ENCODE measurements at places on chromosomes 3 and 15.

GRCh38 chr15:78047761-78048627 is 29.5 kb downstream of the TBC1D2B start:
- DNase-seq, result no peak

DNA sequence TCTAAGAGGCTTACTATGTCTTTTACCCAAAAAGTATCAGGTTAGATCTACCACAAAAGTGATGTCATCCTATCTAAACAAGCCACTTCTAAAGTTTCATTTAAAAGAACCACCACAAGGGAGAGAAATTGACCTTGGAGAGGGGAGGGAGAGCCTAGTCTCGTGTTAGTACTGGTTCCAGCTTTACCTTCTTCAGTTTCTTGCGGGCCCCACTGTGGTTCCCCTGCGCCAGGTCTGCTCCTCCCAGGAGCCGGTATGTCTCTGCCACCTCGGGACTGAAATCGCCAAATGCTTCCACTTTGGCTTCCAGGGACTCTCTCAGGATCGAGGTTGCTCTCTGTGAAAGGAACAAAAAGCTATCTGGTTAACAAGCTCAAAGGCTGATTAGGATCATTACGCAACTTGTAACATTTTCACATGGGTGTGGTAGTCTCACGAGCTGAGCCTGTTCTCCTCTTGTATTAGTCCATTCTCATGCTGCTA is 51.1 kb downstream of the SYNM start:
- no peak for DNase-seq

DNA sequence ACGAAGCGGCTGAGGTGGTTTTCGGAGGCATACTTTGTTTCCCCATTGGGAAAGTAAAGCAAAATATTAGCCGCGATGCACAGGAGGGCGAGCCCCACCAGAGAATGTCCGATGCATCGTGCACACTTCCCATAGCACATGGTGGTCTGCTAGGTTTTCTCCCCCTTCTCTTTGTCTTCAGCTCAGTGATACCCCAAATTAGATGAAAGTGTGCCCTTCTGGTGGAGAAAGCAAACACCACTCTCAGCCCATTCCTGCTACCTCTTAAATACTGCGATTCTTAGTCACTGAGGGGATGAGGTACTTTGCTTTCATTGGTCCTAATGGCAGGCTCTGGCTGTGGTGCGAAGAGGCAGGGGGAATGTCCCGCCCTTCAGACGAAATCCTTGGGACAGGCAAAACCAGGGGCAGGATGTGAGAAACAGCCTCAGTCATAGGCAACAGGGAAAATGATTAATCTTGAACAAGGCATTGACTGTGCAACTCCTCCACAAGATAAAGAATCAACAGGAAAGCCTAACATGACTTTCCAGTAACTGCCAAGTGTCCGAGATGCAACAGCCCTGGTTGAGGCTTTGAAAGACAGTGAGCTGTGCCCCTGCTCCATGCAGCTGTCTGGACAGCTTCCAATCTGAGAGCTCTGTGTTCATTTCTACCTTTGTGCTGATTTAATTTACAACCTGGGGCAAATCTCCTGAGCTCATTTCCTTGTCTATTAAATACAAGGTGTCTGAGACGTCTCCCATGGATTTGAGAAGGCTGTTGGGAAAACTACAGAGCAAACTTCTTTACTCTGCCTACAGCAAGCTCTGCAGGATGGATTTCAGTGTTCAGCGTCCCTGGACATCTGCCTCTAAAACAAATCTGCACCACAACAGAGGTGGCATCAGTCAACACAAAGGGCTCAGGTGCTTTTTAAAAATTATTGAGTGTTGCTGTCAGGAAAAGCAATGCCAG is at the start of gene TM4SF1:
Gene TM4SF1, minus strand, starts transcription at position 242 of the 957 bp plus-strand sequence. Its CDS starts 102 bp downstream, at position 140.
- DNase-seq, result no peak

DNA sequence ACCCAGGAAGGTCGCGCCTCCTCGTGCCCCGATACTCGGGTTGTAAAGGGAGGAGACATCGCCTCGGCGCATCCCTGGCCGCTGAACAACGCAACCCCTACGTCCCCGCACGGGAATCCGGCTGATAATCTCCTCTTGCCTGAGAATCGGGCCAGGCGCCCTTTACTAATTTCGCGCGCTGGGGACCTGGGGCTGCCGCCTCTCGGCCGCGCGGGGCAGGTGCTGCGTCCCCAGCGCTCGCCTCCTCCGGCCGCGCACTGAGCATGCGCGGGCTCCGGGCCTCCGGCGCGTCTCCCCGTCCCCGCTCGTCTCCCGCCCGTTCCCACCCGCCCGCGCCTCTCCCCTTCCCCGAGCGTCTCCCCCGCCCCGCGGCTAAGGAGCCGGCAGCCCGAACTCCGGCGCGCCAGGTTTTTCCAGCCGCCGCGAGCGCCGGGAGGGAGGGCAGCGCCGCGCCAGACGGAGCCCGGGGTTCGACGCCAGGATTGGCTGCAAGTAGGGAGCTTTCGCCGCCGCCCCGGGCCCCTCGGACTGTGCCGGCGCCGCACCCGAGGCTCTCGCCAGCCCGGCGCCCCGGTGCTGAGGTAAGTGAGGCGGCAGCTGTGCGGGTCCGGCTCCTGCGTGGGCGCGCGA is at the start of gene CNTN4:
Gene CNTN4, plus strand, starts transcription at position 469 of the 630 bp plus-strand sequence.
- DNase-seq, result no peak

GRCh38 chr3:7290077-7290825 is 429.3 kb downstream of the GRM7 start:
- DNase-seq, result no peak

DNA sequence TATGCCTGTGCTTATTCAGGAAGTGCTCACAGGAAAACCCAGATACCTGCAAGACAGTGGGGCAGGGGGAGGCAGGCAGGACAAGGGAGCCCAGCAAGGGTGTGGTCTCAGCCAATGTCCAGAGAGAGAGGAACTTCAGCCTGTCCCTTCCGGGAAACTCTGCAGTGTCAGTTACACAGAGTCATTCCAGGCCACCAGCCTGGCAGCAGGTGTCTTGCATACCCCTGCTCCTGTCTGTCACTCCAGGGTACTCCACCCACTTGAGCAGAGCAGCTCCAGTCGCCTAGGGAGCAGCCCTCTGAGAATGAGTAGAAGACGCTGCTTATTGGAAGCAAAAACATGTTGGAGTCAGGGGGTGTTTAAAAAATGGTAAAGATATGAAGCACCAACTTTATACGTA is 431.2 kb upstream of the RGMA start:
- DNase-seq, result no peak

DNA sequence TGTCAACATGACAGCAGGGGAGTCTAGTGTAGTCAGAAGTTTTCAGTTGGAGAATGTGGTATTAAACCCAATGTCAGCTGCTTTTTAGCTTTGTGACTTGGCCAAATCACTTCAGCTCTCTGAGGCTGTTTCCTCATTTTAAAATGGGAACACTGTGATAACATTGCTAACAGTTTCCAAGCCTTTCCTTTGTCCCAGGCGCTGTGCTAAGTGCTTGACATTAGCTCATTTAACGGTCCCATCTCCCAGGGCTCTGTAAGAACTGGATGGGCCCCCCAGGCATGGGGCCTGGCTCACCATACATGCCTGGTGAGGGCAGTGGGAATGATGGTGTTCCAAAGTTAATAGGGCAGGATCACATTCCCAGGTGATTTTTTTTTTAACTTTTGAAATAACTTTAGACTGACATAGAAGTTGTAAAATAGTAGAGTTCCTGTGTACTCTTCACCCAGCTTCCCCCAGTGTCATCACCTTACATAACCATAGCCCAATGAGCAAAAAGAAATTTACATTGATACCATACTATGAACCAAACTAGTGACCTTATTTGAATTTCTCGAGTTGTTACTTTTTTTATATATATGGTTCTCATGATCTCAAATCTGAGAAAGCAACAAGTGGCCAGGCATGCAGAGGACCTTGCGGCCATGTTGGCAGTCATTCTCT is 7.7 kb downstream of the RASL12 start:
- no peak for DNase-seq

GRCh38 chr3:45546716-45547701 is 47.5 kb upstream of the LIMD1 start:
- DNase-seq, result no peak

DNA sequence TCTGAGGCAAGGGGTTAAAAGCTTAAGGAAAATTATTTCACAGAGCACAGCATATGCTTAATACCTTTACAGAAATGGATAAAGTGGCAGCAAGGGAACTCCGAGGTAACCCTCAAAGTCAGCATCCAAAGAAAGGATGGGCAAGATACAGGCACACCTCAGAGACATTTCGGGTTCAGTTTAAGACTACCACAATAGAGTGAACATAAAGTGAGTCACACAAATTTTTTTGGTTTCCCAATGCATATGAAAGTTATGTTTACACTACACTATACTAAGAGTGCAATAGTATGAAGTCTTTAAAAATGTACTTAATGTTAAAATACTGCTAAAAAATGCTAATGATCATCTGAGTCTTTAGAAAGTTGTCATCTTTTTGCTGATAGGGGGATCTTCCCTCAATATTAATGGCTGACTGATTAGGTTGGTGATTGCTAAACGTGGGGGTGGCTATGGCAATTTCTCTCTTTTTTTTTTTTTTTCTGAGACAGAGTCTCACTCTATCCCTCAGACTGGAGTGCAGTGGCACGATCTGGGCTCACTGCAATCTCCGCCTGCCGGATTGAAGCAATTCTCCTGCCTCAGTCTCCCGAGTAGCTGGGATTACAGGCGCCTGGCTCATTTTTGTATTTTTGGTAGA is 10.0 kb downstream of the UBR1 start:
- DNase-seq, result no peak

- DNase-seq, result peak; percentile 93
Observed at GRCh38 chr3:32570421-32571191, at the start of gene DYNC1LI1. Gene DYNC1LI1 (minus strand): TSS chr3:32570858. CDS start chr3:32570770, 88 bp downstream.

GRCh38 chr3:124832782-124833709 is 54.1 kb downstream of the ITGB5 start:
- DNase-seq, result no peak

DNA sequence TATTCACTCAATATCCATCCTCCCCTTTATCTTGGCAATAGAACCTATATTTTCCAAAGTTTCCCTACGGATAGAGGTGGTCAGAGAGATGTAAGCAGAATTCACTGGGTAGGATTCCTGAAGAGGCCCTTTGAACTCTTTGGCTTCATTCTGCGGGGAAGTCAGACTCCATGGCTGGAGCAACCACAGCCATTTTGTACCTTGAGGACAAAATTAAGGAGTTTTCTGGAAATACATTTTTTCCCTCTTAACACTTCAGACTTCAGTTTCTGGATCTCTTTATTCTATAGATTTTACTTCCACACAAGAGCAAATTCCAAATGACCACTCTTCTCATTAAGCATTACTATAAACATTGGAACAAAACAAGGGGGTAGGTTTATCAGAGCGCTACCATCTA is 43.3 kb downstream of the ADAMTS9 start:
- DNase-seq, result no peak

DNA sequence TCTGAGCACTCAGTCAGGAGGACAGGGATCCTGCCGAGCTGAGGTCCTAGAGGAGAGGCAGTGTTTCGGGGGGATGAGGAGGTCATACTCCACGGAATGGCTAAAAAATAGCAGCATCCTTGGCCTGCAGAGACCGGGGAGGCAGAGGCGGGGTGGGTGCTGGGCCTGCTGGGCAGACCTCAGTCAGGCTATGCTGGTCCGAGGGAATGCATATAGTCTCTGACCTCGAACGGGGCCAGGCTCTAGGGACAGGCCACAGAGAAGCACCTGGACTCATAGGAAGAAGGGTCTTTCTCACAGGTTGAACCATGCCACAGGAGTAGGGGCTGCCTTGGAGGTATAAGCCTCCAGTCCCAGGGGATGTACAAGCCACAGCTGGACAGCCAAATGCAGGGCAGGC is 14.0 kb upstream of the SKIC8 start:
- DNase-seq, result no peak

GRCh38 chr3:194344012-194344411 is 7.1 kb downstream of the CPN2 start:
- no peak for DNase-seq

- DNase-seq, result no peak
Observed at GRCh38 chr3:74613060-74613459, 1.4 kb downstream of the CNTN3 start.

GRCh38 chr3:138398791-138399575 is 35.4 kb upstream of the ESYT3 start:
- no peak for DNase-seq

DNA sequence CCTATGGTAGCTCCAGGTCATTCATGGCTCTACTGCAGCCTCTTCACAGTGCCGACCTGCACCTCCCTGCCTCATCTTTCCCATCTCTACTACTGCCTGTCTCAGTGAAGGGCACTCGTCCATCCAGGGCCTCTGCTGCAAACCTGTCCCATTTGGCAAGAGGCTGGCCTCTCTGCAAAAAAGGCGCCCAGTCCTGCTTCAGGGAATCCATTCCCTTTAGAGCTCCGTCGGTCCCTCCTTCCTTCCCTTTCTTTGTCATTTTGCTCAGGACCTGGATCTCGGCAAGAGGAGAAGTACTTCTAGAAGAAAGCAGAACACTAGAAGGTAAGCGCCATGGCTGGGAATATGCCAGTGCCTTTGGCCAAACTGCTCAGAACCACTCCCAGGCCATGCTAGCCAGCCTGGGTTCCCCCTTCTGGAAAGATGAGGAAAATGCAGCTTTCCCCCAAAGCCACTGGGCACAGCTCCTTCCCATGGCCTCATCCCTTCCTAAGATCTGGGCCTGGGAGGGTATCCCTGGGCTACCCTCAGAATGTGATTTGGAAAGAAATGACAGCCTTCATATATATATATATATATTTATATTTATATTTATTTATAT is 6.4 kb upstream of the ISL2 start:
- DNase-seq, result no peak

- no peak for DNase-seq
Observed at GRCh38 chr3:51389423-51390183, 1.5 kb upstream of the RBM15B start.

- no peak for DNase-seq
Observed at GRCh38 chr3:111906656-111907055, 47.6 kb downstream of the PHLDB2 start.

GRCh38 chr15:36880913-36881460 is 219.4 kb downstream of the MEIS2 start:
- no peak for DNase-seq

- DNase-seq, result no peak
Observed at GRCh38 chr3:42010530-42010929, 48.6 kb upstream of the ULK4 start.

- DNase-seq, result no peak
Observed at GRCh38 chr3:131283862-131284261, 97.7 kb upstream of the NUDT16 start.

DNA sequence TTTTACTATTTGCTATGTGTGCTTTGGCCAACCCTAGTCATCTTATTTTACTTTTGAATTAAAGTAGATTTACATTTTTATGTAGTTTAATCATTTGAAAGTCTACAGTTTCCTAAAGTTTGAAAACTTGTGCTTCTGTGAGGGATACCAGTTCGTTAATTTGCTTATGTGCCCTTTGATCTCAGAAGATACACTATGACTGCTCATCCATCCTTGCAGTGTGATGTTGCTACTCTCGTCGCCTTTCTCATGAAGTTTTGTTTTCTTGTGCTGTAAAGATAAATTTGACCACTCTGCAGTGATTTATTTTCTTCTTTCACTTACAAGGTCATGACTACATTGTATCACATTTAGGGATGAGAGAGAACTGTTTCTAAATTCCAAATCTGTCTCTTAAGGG is 16.3 kb downstream of the SNRPN start:
- no peak for DNase-seq

DNA sequence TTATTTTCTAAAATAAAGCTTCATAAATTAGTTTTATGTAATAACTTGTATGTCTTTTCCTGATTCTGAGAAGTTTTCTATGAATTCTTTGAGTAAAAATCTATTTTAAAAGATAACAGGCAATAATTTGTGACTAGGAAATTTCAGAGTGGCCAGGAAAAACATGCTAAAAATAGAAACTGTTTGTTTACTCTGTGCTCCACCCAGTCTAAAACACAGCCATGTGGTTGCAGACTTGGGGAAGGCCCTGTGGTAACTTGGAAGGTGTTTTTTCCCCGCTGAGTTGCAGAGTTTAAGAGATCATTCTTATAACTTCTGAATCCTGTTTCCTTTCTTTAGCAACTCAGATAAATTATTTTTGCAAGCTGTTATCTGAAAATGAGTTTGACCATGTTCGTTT is 21.9 kb downstream of the PLCL2 start:
- DNase-seq, result no peak
